ENCODE measurements at places on chromosomes 7 and 10.

DNA sequence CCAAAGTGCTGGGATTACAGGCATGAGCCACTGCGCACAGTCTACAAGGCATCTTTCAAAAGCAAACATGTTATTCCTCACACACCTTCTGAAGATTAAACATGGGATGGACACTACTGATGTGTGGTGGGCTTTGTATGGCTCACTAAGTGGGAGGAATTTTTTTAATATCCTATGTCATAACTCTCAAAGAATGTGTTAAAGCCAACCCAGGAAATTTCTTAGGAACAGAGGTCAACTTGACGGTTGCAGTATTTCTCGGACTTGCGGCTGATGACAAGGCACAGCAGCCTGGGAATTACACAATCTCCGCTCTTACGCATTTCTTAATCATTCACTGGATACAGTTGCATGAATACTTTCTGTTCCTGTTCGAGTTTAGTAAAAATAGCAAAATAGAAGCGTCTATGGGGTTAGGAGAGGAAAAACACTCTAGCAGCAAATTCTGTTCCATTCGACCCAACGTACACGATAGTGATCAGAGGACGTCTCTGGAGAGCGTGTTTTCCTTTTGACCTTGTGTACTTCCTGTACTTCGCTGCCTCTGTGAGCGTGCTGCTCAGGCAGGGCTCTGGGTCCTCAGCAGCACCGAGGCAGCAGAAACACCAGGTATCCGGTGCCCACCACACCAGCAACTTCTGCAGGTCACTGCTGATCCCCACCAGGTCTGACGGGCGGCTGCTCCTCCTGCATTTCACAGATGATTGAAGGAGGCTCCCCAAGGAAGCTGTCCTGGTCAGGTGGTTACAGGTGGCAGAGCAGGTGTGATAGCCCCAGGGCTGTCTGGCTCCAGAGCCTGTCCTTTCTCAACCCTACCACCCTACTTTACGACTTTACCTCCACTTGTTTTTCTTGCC lies 26.4 kb upstream of the SRGN start:
- DNase-seq = peak; percentile 17

DNA sequence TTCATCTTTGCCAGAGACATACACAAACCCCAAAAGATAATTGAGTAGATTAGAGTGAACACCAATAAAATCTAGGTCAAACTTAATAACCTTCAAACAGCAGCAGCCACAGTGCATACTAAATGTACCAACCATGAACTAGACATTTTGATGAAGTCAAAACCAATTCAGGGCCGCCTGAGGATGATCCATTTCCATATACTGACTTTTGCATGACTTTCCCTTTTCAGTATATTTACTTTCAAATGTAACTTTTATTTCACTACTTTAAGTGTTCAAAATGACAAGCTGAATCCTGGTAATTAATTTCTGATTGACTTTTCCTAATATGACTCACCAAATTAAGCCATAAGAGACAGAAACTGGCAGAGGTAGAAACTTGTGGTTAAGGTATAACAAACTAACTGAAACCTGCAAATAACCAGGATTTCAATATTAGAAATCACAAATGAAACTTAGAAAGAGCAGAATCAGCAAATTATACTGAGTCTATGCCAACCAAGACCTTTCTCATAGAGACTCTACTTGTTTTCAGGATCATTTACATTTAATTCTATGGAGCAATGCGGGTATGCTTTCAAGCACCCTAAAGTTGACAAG lies 171.9 kb upstream of the LRRN3 start:
- DNase-seq = no peak

GRCh38 chr10:11931038-11931437 lies 107.9 kb downstream of the PROSER2 start:
- DNase-seq = no peak

GRCh38 chr7:37419496-37419895 lies 29.2 kb downstream of the ELMO1 start:
- DNase-seq = no peak

- DNase-seq = no peak
Observed at GRCh38 chr10:106175760-106176377, 988.6 kb downstream of the SORCS1 start.

GRCh38 chr10:103678178-103678526 lies 177.2 kb downstream of the SH3PXD2A start:
- DNase-seq = peak; percentile 68

DNA sequence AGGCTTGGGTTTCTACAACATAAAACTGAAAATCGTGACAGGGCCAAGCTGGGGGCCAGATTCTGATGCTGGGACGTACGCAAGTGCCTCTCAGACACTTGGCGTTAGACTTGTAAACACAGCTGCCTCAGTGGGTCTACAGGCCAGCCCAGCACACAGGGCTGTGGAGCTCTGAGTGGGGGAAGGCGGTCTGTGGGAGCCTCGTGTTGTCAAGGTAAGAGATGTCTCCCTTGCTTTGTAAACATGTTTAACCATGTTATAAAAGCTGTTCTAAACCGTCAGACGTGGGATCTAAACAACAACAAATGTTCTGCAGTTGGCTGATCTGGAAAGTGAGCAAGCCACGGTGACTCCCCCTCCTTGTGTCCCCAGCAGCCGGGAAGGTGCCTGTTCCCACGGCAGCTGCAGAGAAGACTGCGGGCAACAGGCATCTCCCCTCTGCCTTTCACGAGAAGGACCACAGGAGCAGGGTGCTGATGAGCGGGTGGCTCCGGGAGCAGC lies 67.8 kb downstream of the ZRANB1 start:
- DNase-seq = no peak

DNA sequence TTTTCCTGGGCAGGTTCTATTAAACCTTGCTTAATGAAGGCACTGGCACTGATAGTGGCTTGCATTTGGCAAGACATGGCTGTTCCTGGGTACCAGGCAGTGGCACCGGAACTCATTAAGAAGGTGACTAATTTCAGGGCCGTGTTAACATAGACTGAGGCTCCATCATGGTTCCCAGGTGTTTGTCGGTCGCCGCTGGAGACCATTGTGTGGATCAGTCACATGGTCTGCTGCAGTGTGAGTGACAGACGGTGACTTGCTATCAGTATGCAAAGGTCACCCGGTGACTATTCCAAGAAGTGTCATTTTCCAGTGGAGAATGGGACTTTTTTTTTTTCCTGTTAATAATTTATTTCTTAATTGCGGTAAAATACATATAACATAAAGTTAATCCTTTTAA lies 106.3 kb downstream of the INSYN2A start:
- no peak for DNase-seq

- DNase-seq = no peak
Observed at GRCh38 chr10:34809796-34810195, 5.3 kb downstream of the PARD3 start.

DNA sequence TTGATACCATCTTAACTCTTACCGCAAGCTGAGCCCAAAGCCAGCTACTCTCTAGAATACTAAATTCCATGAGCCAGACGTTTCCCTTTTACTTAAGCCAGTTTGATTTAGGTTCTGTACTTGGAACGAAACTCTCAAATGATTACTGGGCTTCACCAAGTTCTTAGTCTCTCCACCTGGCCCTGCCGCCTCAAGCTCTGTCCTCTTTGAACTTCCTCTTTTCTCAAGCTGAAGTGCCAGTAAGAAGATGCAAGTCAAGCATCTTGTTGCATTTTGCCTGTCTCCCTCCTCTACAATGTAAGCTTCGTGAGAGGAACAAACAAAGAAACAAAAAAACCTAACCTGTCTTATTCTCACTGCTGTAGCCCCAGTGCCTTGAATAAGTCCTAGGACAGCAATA lies 358.2 kb upstream of the NPVF start:
- no peak for DNase-seq

GRCh38 chr10:71705582-71705981 lies 14.0 kb downstream of the C10orf105 start:
- DNase-seq = no peak

- DNase-seq = no peak
Observed at GRCh38 chr7:110693344-110693743, 397.6 kb upstream of the LRRN3 start.

DNA sequence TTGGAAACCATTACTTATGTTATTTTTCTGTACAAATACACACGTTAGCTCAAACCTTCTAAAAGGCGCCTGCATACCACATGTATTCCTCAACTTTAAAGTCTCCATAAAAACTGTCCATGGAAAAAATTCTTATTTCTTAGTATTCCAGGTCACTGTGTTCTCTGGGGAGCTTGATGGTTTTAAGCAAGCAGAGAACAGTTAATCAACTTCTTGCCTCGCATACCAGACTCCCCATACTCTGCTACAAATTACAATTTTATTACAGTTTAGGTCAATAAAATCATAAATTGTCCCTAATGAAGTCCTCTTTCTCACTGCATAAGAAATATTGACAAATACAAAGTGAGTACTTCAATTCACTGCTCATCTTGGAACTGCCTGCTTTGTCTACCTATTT lies 77.0 kb upstream of the GPR22 start:
- no peak for DNase-seq

- DNase-seq = no peak
Observed at GRCh38 chr7:74371381-74372341, 82.0 kb upstream of the GTF2IRD1 start.

DNA sequence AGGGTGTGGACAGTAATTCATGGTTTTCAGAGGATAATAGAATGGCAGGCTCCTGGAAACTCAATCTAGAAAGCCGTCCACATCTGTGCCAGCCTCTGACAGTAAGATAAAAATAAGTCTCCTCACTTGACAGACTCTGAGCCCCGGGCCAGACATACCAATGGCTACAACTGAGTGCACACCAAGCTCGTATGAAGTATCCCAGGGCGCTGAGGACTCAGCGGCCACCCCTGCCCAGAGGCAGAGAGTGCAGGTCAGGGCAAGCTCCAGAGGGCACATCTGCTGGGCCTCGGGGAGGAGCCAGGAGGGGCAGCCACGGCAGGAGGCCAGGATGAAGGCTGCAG lies 262.8 kb upstream of the TCERG1L start:
- DNase-seq = no peak

DNA sequence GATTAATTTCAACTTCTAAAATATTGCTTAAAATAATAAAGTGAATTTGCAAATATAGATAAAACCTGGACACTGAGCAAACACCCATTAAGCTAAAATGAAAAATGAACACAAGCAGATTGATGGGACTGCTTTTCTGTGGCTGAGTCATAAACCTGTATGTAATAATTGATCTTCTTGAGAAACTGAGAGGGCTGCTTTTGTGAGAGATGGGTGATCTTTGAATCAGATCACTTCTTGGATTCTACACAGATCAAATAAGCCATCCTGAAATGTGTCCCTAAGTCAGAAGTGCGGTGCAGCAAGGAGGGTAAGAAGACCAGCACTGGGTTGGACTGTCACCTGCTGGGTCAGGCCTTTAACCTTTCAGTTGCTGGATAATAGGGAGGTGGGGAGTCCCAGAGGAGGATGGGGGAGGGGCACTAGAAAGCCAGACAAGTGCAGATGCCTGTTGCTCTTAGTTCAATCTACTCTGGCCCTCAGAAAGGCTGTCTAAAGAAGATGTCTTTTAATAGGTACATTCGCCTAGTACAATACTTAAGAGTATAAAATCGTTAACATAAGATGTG lies 178.2 kb upstream of the NAMPT start:
- no peak for DNase-seq
